ENCODE measurements at places on chromosomes 5 and 9.

- no peak for DNase-seq
Measured at GRCh38 chr9:126532951-126533925, 80.5 kb upstream of the LMX1B start.

DNA sequence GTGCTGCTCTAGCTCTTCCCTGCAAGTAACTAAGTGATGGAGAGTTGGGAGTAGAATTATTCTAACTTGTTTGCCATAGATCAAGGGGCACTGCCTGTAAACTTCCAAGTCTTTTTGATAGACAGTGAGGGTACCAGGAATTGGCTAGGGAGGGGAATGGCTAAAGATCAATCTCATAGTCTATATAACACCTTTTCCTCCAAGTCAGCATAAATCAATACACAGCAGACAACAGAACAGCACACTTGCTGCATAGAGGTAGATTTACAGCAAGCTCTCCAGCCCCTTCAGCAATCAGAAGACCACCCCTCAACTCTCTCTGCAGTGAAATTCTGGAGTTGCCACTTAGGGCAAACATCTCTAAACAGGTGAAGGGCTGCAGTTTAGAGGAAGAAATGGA lies 643.5 kb upstream of the KLF4 start:
- DNase-seq = no peak

DNA sequence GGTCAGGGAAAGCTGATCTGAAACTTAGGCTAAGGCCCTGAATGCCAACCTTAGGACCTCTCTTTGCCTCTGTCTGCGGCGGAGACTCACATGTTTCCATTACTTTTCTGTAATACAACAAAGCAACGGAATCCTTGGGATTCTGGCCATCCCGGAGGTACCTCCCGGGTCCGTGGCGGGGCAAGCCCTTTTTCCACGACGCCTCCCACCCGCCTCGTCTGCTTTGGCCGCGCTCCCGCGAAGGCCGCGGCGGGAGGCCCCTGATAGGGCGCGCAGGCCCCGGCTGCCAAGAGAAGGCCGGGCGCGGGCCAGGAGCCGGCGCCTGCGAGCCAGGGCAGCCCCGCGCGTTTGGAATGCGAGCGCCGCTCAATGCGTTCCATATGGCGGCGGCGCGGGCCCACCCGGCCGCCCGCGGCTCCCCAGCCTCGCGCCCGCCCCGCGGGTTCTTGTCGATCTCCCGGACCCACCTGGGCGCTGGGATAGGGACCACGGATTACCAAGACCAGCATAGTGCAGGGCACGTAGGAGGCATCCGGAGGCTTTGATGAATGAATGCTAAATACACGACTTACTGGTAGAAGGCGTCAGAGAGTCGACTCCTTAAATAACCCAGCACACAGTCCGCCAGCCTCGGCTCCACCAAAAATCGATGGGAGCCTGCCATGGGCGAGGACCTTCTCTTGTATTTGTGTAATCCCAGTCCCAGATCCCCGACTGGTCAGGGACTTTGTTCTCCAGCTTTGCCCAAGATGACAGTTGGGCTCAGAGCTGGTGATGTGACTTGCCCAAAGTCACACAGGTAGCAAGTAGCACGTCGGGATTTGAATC lies 17.5 kb upstream of the PHF19 start:
- no peak for DNase-seq

DNA sequence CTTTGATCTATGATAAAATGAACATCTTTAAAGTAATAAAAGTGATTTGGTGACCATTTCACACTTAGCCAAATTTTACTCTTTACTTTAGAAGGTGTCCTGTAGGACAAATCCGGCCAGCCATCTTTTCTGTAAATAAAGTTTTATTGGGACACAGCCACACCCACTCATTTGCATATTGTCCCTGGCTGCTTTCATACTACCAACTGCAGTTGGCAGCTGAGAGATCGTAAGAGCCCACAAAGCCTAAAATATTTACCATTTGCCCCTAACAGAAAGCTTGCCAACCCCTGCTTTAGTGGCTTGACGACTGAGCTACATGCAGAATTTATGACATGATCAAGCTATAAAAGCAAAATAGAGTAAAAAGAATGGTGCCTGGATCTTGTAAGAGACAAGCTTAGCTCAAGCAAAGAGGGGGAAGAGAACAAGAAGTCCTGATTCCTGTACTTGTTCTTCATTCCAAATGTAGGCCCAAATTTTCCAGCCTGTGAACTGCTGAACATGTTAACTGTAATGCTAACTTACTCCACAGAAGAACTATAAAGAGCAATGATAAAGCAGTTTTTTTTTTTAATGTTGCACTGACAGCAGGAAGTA lies 7.4 kb upstream of the FBXO10 start:
- DNase-seq = no peak

DNA sequence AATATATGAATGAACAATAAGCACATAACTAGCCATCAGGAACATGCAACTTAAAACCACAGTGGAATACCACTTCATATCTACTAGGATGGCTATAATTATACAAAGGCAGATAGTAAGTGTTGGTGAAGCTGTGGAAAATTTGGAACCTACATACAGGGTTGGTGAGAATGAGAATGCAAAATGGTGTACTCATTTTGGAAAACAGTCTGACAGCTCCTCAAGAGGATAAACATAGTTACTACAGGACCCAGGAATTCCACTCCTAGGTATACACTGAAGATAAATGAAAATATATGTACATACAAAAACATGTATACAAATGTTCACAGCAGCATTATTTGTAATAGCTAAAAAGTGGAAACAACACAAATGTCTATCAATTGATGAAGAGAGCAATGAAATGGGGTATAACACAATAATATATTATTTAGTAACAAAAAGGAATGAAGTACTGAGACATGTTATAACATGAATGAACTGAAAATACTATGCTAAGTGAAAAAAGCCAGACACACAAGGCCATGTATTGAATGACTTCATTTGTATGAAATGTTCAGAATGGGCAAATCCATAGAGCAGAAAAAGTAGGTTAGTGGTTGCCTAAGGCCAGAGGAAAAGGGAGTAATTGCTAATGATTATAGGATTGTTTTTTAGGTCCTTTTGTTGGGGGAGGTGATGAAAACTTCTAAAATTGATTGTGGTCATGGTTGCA lies 31.2 kb upstream of the CDK5RAP2 start:
- no peak for DNase-seq

GRCh38 chr9:126325821-126326220 lies 808 bp upstream of the MVB12B start:
- DNase-seq = no peak

- DNase-seq = no peak
Measured at GRCh38 chr5:40502736-40503135, 177.0 kb upstream of the PTGER4 start.

GRCh38 chr9:120627073-120627472 lies 47.1 kb upstream of the CDK5RAP2 start:
- no peak for DNase-seq

DNA sequence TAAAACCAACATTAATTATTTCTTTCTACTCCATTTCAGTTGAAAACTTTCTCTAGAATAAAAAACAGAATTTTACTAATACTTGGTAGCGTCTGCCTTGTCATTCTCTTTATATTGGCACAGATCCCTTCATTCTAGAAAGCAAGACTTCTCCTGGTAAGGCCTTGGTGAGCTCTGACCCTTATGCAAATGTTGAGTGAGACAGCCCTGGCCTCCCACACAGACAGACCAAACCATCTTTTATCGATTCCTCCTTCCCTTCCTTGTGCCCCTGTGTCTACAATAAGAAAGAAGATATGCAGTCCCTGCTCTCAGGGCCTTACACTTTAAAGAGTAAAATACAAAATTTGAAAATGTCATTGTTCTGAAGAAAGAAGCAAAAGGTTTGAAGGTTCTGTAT lies 262.2 kb downstream of the EFNA5 start:
- DNase-seq = no peak

DNA sequence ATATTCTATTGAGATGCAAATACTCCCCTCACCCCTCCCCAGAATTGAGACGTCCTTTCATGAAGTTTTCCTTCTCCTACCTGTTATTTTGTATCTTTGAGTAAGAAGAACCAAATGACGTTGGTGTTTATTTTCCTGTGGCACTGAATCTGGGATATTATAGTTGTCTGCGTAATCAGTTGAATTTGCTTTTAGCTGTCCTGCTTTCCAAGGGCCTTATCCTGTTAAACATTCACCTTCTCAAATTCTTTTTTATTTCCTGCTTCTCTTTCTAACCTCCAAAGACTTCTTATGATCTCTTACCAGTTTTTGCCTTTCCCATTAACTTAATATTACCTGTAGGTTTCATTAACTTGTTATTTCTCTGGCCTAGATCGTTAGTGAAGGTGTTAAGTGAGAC lies 1254.9 kb upstream of the WWC1 start:
- DNase-seq = no peak

DNA sequence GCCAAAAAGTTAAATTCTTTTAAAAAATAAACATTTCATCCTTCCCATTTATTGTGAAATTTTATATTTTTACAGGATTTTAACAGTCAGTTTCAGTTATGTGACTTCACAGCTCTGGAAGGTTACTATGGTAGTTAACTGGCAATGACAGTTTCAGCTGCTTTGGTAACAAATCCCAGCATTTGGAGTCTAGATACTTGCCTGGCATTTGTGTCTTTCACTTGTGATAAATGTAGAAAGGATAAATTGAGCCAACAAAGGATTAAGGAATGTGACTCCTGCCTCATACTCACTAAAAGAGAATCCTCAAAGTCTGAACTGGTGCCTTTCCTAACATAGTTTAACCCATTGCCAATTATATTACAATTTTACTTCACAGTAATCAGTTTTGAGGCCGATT lies 315.5 kb downstream of the FER start:
- DNase-seq = no peak

GRCh38 chr5:146965761-146966659 lies 87.5 kb upstream of the PPP2R2B start:
- DNase-seq = peak; percentile 17

- no peak for DNase-seq
Measured at GRCh38 chr9:121637713-121638220, 13.7 kb upstream of the DAB2IP start.

- no peak for DNase-seq
Measured at GRCh38 chr9:71716138-71716909, 52.0 kb downstream of the CEMIP2 start.

GRCh38 chr5:39080168-39080567 lies 6.0 kb upstream of the RICTOR start:
- no peak for DNase-seq

GRCh38 chr5:173888473-173889131 lies 453 bp downstream of the CPEB4 start:
- DNase-seq = no peak

DNA sequence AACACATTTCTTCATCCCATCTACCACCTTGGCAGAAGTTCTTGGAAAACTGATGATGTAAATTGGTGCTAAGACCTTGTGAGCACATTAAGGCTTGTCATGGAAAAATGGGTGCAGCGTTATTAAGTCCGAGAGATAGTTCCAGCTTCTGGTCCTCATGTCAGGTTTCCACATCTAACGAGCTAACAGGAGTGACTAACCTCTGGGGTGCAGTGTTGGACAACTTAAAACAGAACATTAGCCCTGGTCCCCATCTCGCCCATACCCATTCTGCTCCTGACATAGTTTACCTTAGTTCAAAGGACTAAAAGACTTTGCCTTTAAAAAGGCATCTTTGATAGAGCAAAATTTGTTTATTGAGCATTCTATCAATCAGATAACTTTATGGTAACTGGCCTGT lies 128.0 kb downstream of the SLC1A3 start:
- no peak for DNase-seq

DNA sequence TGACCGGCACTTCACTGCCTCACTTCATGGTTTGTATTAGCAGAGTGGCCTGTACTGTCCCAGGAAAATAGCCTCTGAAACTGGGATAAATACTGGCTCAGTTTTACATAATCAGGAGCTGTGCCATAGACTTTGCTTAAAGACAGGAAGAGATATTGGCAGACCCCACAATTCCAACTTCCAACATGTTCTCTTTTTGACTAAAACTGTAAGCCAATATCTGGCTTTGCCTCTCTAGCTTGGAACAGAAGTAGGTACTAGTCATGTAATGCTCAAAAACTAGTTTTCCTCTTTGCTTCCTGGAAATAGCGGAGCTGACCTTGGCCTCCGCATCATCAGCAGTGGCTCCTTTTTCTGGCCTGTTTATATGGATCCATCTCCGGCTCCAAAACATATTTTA lies 276.9 kb downstream of the CDH9 start:
- no peak for DNase-seq

- no peak for DNase-seq
Measured at GRCh38 chr9:12566404-12567090, 126.6 kb upstream of the TYRP1 start.

- peak; percentile 93 for DNase-seq
Measured at GRCh38 chr9:33816327-33817252, at the start of gene UBE2R2. Gene UBE2R2, plus strand, starts transcription at chr9:33817160. Its CDS starts 598 bp downstream, at chr9:33817758.

- DNase-seq = no peak
Measured at GRCh38 chr5:11801061-11801460, 103.2 kb downstream of the CTNND2 start.

DNA sequence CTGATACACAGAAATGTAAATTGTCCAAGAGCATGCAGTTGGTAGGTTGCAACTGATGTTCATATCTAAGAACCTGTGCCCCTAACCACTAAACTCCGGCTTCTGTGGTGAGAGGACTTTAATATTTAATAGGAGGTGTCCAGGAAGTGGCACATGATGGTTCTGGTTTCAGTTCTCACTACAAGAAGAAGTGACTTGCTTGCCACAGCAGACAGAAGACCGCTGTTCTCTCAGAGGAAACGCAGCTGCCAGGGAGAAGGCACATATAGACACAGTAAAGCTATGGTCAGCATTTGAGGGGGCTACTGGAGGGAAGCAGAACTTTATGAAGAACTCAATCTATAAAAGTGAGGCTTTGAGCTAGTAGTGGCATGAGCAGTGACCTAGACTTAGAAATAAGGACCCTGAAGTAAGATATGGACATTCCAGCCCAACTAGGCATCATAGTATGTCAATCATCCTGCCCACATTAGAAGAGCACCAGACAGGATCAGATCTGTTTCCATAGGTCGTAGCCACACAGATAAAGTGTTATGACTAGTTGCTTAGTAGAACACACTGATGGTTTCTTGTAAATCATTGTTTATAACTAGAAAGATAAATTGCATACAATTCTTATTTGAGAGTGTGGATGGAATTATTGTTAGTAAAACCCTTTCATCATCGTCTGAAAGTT lies 36.4 kb upstream of the DAB2 start:
- no peak for DNase-seq

- DNase-seq = no peak
Measured at GRCh38 chr5:139795074-139796001, at the start of gene PSD2. Gene PSD2, plus strand, starts transcription at chr5:139795808. Its CDS starts 13,633 bp downstream, at chr5:139809441.
